AG04450 (cell line): ENCODE measurements at places on chromosomes 3 and 15.

GRCh38 chr15:68672781-68673205 is 94.0 kb downstream of the CORO2B start:
- DNase-seq: no peak

DNA sequence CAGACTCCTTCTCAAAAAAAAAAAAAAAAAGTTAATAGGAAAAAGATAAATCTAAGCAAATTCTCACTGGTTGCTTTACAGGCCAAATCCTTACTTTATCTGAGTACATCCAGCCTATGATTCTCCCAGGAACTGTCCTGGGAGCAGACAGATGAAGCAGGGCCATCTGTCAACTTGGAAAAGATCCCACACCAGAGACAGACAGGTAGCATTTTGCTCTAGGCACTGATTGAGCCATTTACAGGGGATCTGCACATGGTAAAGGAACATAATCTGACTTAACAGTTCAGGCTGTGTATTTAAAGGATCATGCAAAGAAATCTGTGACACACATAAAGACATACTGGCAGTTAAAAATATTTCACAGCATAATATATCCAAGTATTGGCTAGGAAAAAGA is 1006.5 kb downstream of the TBL1XR1 start:
- no peak for DNase-seq

GRCh38 chr3:174337227-174337626 is 521.9 kb upstream of the NAALADL2 start:
- no peak for DNase-seq

DNA sequence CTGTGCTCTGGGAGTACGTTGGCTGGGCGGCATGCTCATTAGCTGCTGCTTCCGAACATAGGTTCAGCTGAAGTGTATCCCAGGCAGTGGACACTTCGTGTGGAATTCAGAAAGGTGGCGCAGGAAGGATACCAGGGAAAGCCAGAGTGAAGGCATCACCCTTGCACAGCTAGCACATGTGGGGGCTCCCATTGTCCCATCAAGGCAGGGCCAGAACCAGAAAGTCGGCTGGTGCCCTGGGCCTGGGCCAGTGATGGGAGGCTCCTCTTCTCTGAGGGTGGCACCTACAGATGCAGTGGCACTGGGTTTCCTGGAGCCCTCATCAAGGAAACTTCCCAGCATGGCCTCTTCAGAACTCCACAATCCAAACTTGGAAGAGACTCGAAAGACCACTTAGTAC is 56.6 kb downstream of the PGPEP1L start:
- no peak for DNase-seq

DNA sequence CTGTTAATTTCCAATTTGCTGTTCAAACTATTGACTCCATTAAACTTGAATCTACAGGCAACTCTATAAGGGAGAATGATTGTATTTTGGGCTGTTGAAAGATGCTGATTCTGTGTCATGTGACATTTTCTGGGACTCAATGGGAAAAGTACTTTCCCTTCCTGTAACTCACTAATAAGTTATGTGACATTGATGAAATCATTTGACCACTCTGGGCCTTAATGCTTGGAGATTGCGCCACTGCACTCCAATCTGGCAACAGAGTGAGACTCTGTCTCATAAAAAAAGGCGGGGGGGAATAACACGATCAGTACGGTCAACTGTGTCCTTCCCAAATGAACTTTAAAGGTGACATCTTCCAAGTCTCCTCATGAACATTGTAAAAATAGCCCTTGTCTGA is 215.2 kb upstream of the SGO1 start:
- no peak for DNase-seq

GRCh38 chr15:57785039-57785438 is 78.5 kb downstream of the POLR2M start:
- no peak for DNase-seq

GRCh38 chr15:96612917-96613316 is 282.4 kb downstream of the NR2F2 start:
- no peak for DNase-seq

DNA sequence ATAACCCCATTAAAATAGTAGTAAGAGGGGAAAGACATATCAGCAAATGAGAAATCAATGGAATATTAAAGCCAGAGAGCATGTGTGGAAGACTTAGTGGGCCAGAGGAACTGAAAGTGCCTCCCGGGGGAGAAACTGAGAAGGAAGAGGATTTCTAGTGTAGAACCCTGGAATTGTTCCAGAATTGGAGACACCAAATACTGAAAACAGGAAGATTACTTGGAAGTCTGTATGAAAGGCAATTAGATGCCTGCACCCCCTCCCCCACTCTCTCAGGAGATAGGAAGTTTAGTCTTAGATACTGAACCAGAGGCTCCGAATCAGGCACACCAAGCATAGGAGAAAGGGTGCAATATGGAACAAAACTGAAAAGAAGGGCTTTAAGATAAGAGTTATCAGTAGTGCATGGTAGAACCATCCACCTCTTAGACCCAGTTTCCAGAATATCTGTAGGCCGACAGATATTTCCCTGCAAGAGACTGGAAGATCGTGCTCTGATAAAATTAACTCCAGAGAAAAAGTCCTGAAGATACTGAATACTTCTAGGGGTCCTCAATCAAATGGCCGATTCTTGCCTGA is 32.4 kb downstream of the KLHL18 start:
- DNase-seq: no peak

DNA sequence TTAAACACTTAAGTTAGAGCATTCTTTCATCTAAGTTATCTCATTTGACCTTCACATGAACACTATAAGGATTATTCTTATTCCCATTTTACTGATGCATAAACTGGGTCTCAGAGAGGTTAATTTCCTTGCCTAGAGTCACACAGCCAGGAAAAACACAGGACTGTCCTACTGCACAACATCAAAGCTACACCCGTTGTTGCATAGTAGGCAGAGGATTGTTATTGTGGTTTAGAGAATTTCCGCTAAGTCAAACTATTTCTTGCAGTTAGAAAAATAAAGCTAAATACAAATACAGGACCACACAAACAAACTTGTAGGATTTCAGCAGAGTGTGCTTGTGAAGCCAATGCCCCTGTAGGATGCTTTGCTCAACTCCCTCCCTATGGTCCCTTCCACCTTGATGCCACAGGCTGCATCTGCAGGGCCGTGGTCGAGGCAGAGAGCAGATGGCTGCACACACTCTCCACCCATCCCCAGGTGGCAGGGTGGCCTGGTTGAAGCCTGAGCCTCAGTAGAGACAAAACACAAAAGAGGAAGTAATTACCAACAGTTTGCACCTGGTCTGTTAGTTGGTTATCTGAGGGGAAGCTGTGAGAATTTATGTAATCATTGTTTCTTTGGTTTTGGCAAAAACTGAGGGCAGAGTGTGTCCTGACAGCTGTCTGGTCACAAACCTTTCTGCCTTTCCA is 41.1 kb upstream of the SKOR1 start:
- no peak for DNase-seq

GRCh38 chr15:40845036-40845435 is 1.2 kb downstream of the SPINT1 start:
- no peak for DNase-seq

GRCh38 chr3:55658270-55658669 is 171.2 kb upstream of the WNT5A start:
- no peak for DNase-seq

- DNase-seq: no peak
Measured at GRCh38 chr3:55842204-55842603, 355.1 kb upstream of the WNT5A start.

GRCh38 chr3:181797431-181797830 is 85.7 kb downstream of the SOX2 start:
- no peak for DNase-seq

DNA sequence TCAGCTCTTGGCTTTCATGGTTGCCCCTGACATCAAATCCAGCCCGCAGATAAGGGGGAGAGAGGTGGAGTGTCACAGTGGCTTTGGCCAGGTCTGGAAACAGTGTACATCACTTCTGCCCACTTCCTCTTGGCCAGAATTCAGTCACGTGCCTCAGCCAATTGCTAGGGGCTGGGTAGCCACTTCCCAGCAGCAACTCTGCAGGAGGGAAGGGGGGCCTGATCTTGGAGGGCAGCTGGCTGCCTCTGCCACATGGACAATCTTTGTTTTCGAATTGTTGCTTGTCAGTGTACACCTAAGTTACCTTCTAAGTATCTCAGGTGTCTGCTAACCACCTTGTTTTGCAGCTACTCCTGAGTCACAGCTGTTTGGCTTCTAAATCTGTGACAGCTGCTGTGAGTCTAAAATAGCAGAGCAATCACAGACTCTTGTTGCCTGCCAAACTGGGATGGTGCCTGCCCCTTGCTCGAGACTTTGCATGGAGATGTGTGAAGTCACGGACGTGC is 41.0 kb upstream of the LIMD1 start:
- DNase-seq: no peak

- no peak for DNase-seq
Measured at GRCh38 chr3:144457758-144458157, 486.1 kb downstream of the DIPK2A start.

- no peak for DNase-seq
Measured at GRCh38 chr15:71773206-71773859, 37.0 kb upstream of the NR2E3 start.

GRCh38 chr3:109275702-109276293 is 40.5 kb downstream of the DPPA2 start:
- peak; percentile 2 for DNase-seq

GRCh38 chr15:73715417-73715816 is 31.2 kb downstream of the CD276 start:
- DNase-seq: no peak

- no peak for DNase-seq
Measured at GRCh38 chr3:65425880-65426279, 612.8 kb downstream of the MAGI1 start.

GRCh38 chr3:126542340-126543241 is 16.1 kb downstream of the C3orf22 start:
- no peak for DNase-seq

DNA sequence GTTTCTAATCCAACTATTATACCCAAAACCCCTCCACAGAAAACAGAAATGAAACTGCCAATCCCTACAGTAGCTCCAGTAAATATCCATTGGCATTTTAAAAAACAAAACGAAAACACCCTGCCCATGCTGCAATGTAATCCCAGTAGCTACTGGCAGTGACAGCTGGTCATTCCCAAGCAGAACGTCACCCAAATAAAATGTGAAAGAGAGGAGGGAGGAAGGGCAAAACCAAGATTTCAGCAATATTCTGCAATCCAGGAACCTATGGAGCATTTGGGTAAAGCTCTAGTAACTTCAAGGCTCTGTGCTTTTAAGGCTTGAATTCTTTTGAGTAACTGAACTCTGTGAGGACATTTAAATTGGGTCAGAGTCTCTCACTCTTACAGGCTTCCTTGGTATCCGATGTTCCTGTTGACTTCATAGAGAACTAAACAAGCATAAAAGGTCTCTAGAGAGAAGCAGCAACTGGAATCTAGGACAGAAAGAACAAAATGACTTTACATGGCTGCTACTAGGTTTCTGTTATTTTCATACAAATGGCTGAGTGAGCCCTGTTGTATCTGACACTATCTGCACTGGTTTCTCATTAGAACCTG is 136.2 kb downstream of the TNIK start:
- DNase-seq: no peak

DNA sequence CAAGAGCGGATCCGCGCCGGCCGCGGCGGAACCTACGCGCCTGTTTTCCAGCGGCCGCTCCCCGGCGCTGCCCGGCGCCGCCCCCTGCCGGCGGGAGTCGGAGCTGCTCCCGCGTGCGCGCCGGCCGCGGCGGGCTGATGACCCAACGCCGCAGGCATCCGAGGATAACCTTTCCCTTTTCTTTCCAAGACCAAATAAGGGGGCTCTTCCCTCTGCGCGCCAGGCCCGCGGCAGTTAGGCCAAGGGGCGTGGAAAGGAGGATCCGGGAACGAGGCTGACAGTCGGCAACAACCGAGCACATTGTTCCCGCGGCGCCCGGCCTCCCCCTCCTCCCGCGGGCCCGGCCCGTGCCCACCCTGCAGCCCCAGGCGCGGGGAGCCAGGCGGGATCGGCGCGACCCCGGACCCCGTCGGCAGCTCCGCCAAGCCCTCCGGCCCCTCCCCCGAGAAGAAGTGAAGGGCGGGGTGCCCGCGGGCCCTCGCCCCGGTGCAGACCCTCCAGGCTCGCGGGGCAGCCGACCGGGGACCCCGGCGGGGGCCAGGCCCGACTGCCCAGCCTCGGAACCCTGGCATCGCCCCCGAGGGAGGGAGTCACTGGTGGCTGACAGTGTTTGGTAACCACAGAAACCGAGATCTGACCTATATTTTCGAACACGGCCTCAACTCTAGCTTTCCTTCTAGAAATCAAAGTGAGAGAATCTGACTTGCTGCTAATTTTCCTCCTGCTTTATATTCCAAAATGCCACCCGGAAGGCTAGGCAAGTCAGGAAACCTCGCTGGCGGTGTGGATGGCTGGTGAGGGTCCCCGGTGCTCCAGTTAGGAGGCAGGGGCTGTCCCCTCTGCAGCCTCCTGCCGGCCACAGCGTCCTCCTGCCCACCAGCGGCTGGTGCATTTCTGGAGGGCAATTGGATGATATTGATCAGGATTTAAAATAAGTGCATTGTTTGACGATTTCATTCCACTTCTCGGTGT is 45.6 kb upstream of the SYNM start:
- DNase-seq: peak; percentile 77

GRCh38 chr3:172680684-172681083 is 30.2 kb downstream of the NCEH1 start:
- DNase-seq: no peak

DNA sequence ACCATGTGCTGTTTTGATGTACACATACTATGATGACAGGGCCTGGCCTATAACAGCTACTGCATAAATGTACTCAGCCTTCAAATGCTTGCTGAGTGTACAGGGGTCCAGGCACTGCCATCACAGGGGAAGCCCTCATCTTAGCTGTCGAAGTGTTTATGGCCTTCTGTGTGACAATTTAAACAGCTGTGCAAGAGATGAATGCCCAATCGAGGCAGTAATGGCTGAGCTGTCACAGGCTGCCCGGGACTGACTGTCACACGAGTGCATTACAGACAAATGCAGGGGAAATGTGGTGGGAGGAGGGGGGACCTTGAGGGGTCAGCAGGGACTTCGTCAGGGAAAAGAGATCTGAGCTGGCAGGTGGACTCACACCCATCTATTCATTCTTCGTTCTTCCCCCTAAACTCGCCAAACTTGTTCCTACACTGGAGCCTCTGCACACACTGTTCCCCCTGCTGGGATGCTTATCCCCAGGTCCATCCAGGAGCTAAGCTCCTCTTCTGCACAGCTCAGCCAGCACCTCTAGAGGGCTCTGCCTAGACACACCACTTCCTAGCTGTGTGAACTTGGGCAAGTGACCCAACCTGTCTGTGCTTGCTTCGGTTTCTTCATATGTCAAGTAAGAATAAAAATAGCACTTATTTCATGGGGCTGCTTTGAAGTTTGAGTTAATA is 156.2 kb upstream of the IQSEC1 start:
- no peak for DNase-seq

DNA sequence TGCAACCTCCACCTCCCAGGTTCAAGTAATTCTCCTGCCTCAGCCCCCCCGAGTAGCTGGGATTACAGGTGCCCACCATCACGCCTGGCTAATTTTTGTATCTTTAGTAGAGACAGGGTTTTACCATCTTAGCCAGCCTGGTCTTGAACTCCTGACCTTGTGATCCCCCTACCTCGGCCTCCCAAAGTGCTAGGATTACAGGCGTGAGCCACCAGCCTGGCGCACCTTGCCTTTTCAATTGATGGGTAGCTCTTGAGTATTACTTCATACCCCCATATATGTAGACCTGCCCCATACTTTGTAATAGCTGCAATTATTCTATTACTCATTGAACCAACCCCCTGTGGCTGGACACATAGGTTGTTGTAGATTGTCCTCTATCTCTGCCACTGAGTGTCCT is 101.3 kb downstream of the LRRK1 start:
- DNase-seq: no peak

GRCh38 chr3:10273702-10274305 is 18.9 kb downstream of the GHRL start:
- DNase-seq: no peak

GRCh38 chr3:11612515-11613188 is 31.1 kb downstream of the VGLL4 start:
- no peak for DNase-seq
